Mesothelial cell of epicardium (in vitro differentiated cells): ENCODE measurements at places on chromosomes 5 and 9.
A peak's percentile ranks its signal among the peaks of the same experiment; 100 is the strongest.

DNA sequence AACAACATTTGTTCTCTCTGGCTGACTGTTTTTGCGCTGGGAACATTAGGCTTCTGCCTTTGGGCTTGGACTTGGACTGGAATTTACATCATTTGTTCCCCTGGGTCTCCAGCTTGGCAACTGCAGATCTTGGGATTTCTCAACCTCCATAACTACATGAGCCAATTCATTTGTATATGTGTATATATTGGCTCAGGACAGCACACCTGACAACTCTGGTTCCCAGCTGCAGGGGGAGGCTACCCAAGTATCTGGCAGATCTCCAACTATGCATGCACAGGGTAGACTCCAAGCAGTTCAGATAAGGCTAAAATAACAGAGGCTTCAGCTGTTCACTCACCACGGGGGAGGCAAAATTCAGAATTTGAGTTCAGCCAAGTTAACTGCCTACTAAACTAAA is 31.6 kb upstream of the F2RL1 start:
- H3K4me1 ChIP-seq: peaks cover 47% of the 10 kb centered on the region
- no peaks in the 10 kb centered on the region for H3K27me3 ChIP-seq
- no peak overlapping the region for H3K4me3 ChIP-seq
- DNase-seq: no peak
- peak overlapping the region; percentile 81 for H3K27ac ChIP-seq

- H3K36me3 ChIP-seq: peaks cover 42% of the 10 kb centered on the region
- DNase-seq: no peak
- H3K4me1 ChIP-seq: peaks cover 2% of the 10 kb centered on the region
- no peak overlapping the region for H3K27ac ChIP-seq
Observed at GRCh38 chr5:9553561-9553960, 7.7 kb upstream of the SEMA5A start.

GRCh38 chr5:33275391-33275790 is 165.4 kb upstream of the TARS1 start:
- H3K36me3 ChIP-seq: no peaks in the 10 kb centered on the region
- no peak for DNase-seq
- peaks cover 37% of the 10 kb centered on the region for H3K4me1 ChIP-seq
- peaks cover 6% of the 10 kb centered on the region for H3K27me3 ChIP-seq
- no peak overlapping the region for H3K4me3 ChIP-seq

DNA sequence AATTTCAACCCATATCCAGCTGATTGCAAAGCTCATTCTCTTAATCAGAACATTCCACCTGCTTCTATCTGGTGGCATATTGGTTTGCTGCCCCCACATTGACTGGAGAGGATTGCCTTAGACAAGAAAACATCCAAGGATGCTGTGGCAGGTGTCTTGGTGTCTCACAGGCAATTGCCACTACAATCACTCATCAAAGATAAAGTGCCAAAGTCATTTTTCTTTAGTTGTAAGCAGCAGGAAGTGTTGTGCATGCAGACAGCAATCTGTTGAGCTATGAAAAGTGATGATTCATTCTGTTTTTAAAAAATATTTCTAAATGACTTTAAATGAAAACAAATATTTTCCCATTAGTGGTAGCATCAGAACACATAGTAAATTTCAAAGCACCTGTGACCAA is 53.9 kb downstream of the CDH6 start:
- no peaks in the 10 kb centered on the region for H3K36me3 ChIP-seq
- no peak for DNase-seq
- H3K4me1 ChIP-seq: no peaks in the 10 kb centered on the region

GRCh38 chr9:127927201-127927987 is 3.2 kb downstream of the PIP5KL1 start:
- H3K4me3 ChIP-seq: peak overlapping the region; percentile 74
- peaks cover 58% of the 10 kb centered on the region for H3K27me3 ChIP-seq
- peaks cover 13% of the 10 kb centered on the region for H3K4me1 ChIP-seq
- no peak for DNase-seq

- H3K27me3 ChIP-seq: no peaks in the 10 kb centered on the region
- H3K36me3 ChIP-seq: peaks cover 52% of the 10 kb centered on the region
- peaks cover 7% of the 10 kb centered on the region for H3K4me1 ChIP-seq
- H3K27ac ChIP-seq: peak overlapping the region; percentile 27
- no peak for DNase-seq
Observed at GRCh38 chr9:132690696-132691095, 20.4 kb downstream of the GTF3C4 start.

DNA sequence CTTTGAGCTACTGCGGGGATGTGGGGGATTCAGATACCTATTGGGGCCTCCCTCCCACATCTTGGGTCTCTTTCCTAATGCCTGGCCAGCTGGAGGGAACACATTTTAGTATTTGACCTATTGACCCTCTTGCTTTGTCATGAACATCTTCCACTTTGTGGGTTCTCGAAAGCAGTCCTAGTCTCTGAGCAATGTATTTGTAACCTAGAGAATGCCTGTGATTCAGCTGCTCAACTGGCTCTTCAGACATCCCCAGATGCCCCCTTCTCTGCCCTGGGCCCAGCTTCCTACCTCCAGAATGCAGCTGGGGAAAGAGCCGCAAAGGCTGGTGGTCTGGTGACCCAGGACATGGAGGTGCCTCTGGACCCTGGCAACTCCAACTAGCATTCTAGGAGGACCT is 32.2 kb downstream of the APTX start:
- H3K4me1 ChIP-seq: peaks cover 3% of the 10 kb centered on the region
- no peak overlapping the region for H3K4me3 ChIP-seq
- no peak overlapping the region for H3K27ac ChIP-seq
- peaks cover 10% of the 10 kb centered on the region for H3K36me3 ChIP-seq
- DNase-seq: no peak

GRCh38 chr5:155053501-155053900 is 39.9 kb downstream of the KIF4B start:
- peak overlapping the region; percentile 0 for H3K27ac ChIP-seq
- H3K4me1 ChIP-seq: peaks cover 40% of the 10 kb centered on the region
- H3K4me3 ChIP-seq: no peak overlapping the region
- DNase-seq: no peak

DNA sequence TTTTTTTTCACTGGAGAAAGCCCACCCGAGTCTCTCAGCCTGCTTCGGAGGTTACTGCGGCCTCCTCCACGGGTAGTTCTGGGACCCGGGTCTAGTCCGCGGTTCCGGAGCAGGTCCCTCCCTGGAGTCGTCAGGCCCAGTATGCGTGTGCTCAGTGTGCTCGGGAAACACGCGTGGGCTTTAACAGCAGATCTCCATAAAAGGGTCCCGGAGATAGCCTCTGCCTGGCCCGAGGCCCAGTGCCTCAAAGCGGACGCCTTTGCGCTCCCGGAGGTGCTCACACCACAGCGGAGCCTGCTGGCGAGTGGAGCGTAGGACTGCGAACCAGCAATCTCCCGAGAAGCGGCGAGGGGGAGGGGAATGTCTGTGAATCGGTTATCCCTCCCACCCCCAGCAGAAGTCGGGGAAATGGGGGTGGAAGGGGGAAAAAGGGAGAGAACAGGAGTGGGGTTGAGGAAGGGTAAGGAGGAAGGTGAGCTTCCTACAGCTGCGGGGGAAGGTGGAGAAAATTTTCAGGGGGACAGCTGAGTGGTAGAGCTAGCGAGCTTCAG is 28.7 kb downstream of the CDKN2A start:
- peak overlapping the region; percentile 74 for H3K4me3 ChIP-seq
- peak; percentile 74 for DNase-seq
- H3K4me1 ChIP-seq: peaks cover 13% of the 10 kb centered on the region
- peak overlapping the region; percentile 57 for H3K27ac ChIP-seq
- peaks cover 86% of the 10 kb centered on the region for H3K27me3 ChIP-seq
- peaks cover 40% of the 10 kb centered on the region for H3K36me3 ChIP-seq

GRCh38 chr5:19018822-19019221 is 969.2 kb downstream of the CDH18 start:
- H3K4me3 ChIP-seq: no peak overlapping the region
- H3K27ac ChIP-seq: peak overlapping the region; percentile 49
- no peaks in the 10 kb centered on the region for H3K27me3 ChIP-seq
- no peaks in the 10 kb centered on the region for H3K36me3 ChIP-seq

DNA sequence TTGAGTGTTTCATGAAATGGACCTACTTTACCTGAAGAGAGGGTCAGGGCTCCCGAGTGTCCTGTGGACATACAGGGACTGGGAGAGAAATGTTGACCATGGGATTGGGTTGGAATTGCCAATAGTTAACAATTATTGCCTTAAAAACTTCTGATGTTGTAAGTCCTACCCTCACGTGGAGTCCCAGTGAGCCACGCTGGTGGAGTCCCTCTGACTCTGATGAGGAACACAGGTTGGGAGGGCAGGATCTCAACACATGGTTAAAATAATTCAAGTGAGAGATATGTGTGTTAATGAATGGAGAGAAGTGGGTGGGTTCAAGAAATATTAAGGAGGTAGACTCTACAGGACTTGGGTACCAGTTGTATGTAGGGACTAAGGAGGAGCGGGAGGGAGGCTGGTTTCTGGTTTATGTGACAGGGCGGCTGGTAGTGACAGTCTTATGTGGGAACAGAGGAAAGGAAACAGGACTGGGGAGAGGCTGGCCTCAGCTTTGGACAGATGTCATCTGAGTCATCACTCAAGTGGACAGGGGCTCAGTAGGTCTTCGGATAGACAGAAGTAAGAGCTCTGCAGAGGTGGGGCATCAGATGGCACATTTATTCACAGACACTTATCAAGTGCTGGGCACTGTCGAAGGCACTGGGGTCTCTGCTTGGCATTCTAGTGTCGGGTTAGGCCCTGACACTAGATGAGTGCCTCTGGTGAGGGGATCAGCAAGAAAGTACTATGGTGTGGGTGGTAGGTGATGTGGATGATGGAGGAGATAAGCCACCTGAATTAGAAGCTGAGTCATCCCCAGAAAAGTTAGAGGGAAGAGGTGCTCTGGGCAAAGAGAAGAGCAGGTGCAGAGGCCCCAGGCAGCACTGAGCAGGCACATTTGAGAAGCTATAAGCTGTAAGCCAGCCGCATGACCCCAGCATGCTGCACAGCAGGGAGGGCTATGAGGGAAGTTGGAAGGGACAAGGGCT is 27.2 kb downstream of the MAML1 start:
- no peaks in the 10 kb centered on the region for H3K27me3 ChIP-seq
- H3K4me1 ChIP-seq: peaks cover 53% of the 10 kb centered on the region
- no peak overlapping the region for H3K4me3 ChIP-seq
- no peak for DNase-seq
- H3K27ac ChIP-seq: peak overlapping the region; percentile 50

- H3K27ac ChIP-seq: no peak overlapping the region
- H3K36me3 ChIP-seq: peaks cover 2% of the 10 kb centered on the region
- H3K27me3 ChIP-seq: no peaks in the 10 kb centered on the region
- DNase-seq: no peak
- H3K4me3 ChIP-seq: no peak overlapping the region
Observed at GRCh38 chr5:72702881-72703434, 113.5 kb upstream of the TNPO1 start.

- H3K4me1 ChIP-seq: peaks cover 19% of the 10 kb centered on the region
- no peaks in the 10 kb centered on the region for H3K27me3 ChIP-seq
- no peak for DNase-seq
Observed at GRCh38 chr5:108762660-108763059, 15.0 kb downstream of the FER start.

- no peak overlapping the region for H3K27ac ChIP-seq
- H3K27me3 ChIP-seq: no peaks in the 10 kb centered on the region
- no peak for DNase-seq
Observed at GRCh38 chr5:137960819-137961218, 71.6 kb downstream of the PKD2L2 start.

- H3K36me3 ChIP-seq: no peaks in the 10 kb centered on the region
- no peak overlapping the region for H3K27ac ChIP-seq
- DNase-seq: no peak
- H3K4me1 ChIP-seq: peaks cover 15% of the 10 kb centered on the region
- no peaks in the 10 kb centered on the region for H3K27me3 ChIP-seq
- no peak overlapping the region for H3K4me3 ChIP-seq
Observed at GRCh38 chr5:82106207-82106606, 134.4 kb downstream of the ATG10 start.

DNA sequence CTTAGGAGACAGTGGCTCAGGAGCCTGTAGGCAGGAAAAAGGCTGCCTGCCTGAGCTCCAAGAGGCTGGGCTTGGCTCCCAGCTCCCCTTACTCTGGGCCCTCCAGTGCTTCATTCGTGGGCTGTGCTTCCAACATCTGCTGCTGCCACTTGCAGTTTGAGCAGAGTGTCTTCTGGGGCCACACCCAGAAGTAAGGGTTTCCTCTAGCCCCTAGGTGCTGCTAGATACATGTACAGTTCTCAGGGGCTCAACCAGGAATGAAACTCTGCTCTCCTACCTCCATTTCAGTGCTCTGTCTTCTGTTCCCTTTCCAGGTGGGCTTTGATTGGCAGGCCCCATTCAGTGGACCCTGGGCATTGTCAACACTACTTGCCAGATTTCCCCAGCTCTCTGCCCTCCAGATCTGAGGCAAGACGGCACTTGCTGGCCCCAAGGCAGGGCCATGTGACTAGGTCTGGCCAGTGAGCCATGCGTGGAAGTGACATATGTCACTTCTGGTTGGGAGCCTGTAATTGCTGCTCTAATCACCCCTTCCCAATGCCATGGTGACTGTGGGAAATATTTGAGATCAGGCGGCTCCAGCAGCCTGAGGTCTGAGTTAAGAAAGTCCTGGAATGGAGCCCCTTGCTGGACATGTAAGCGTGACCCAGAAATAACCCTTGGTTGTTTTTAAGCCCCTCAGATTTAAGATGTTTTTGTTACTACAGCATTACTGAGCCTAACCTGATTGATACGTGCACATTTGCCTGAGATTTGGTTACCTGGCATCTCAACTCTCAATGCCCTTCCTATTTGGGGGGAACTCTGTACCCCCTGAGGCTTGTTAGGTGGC is 9.4 kb upstream of the BOD1 start:
- H3K4me3 ChIP-seq: no peak overlapping the region
- H3K27ac ChIP-seq: peak overlapping the region; percentile 49
- no peaks in the 10 kb centered on the region for H3K36me3 ChIP-seq
- H3K27me3 ChIP-seq: no peaks in the 10 kb centered on the region
- peaks cover 54% of the 10 kb centered on the region for H3K4me1 ChIP-seq
- DNase-seq: no peak

DNA sequence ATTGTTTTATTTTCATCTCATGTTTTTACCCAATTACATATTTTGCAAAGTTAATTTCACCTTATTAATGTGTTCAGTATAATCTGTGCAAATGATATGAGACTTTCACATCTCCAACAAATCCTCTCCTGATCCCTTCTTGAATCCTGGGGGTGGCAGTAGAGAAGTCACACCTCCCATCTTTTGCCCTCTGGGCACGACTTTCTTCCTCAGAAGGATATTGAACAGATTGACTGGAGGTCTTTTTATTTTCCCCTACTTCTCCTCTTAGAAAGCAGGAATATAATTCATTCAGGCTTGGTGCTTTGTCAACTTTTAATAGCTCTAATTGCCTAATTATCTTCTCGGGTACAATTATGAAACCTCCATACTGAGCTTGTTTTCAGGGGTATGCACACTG is 1037.1 kb upstream of the NUDT12 start:
- DNase-seq: no peak
- H3K4me3 ChIP-seq: no peak overlapping the region
- H3K27me3 ChIP-seq: no peaks in the 10 kb centered on the region
- no peak overlapping the region for H3K27ac ChIP-seq
- no peaks in the 10 kb centered on the region for H3K4me1 ChIP-seq

- no peaks in the 10 kb centered on the region for H3K27me3 ChIP-seq
- DNase-seq: peak; percentile 51
- H3K4me3 ChIP-seq: peak overlapping the region; percentile 72
- H3K27ac ChIP-seq: peak overlapping the region; percentile 21
Observed at GRCh38 chr9:35605351-35606137, 482 bp downstream of the TESK1 start.

GRCh38 chr9:90805006-90805996 is 3.7 kb downstream of the SYK start:
- no peak overlapping the region for H3K4me3 ChIP-seq
- H3K36me3 ChIP-seq: no peaks in the 10 kb centered on the region
- no peak overlapping the region for H3K27ac ChIP-seq

- H3K4me3 ChIP-seq: no peak overlapping the region
- no peaks in the 10 kb centered on the region for H3K36me3 ChIP-seq
- H3K27me3 ChIP-seq: peaks cover 1% of the 10 kb centered on the region
Observed at GRCh38 chr9:1939926-1940368, 75.2 kb upstream of the SMARCA2 start.
